Karpas-422 (cell line): ENCODE measurements at places on chromosomes 6 and 20.

DNA sequence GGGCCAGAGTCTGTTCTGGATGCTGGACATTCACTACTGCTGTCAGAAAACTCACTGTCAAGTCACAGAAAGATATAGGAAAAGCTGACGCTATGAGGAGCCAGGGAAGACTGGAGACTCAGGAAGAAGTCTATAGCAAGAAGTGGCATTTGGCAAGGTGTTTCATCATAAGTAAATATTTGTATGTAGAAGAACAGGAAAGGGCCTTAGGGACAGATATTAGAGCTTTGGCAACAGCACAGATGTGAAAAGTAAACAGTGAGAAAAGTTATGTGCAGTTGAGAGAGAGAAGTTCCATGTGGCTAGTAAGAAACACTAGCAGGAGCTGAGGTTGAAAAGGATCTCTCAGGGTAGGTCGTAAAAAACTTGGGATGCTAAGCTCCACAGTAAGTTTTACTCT, 868.9 kb downstream of the PHF3 start:
- no peak for DNase-seq

DNA sequence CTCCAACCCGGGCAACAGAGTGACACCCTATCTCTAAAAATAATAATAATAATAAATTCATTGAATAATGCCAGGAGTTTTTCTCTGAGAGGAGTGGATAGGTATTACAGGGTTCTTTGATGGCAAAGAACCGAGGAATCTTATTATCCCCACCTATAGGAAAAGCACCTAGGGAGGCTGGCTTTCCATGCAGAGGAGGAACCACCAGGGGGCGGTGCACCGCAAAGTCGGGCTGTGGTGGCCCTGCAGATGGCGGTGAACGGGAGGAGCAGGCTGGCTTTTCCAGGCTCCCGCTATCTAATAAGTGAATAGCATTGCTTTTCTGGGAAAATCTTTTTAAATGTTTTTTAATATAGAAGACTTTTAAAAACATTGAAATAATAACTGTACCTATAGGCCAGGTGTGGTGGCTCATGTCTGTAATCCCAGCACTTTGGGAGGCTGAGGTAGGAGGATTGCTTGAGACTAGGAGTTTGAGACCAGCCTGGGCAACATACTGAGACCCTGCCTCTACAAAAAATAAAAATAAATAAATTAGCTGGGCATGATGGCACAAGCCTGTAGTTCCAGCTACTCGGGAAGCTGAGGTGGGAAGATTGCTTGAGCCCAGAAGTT, 864.2 kb downstream of the KIF16B start:
- DNase-seq = peak; percentile 79

- DNase-seq = no peak
These were observed 30.4 kb downstream of the HLA-DPB1 start for GRCh38 chr6:33105916-33106871.

DNA sequence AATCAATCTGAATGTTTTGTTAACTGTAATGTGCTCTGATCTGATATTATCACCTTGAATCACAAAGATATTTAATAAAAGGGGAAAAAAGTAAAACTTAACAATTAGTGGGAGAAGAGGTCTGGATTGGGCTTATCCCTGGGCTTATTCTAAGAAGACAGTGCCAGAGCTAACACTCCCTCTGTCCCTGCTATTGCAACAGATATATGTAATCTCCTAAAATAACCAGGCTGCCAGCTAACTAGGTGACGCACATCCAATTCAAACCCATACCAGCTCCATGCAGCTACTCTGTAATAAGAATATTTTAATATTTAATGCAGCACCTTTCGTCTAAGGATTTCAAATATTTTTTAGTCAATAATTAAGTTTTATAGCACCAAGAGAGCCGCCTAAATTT, 330.1 kb upstream of the MARCKS start:
- DNase-seq = no peak

DNA sequence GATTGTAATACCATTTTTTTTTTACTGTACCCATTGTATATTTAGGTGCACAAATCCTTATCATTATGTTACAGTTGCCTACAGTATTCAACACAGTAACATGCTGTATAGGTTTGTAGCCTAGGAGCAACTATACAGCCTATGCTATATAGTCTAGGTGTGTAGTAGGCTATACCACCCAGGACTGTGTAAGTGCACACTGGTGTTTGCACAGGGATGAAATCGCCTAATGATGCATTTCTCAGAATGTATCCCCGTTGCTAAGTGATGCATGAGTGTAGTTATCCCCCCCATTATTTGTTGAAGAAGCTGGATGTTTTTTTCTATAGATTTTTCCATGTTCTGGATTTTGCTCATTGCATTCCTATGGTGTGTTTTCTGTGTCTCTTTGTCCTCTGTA, 12.9 kb downstream of the RALY start:
- no peak for DNase-seq

DNA sequence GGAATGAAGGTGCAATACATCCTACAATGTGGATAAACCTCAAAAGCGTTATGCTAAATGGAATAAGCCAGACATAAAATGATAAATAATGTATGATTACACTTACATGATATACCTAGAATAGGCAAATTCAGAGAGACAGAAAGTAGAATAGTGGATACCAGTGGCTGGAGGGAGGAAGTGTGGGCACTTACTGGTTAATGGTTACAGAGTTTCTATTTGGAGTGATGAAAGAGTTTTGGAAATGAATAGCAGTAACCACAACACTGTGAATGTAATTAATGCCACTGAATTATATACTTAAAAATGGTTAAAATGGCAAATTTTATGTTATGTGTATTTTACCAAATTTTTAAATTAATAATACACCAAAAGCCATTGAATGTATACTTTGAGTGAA, 71.4 kb upstream of the CST7 start:
- DNase-seq = no peak

DNA sequence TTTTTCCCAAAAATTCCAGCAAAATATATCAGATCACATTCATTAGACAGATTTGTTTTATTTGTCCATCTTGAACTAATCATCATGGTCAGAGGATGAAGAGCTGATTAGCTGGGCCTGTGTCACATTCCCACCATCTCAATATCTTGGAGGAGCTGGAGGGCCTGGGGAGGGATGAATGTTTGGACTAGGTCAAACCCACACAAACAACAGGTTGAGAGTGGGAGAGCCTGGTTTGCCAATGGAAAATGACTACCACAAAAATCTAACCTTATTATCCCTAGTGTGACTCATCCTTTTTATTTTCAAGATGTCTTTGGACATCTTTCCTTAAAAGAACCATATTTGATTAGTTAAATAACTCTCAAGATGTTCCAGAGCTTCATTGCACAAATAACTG, 242.4 kb downstream of the OGFRL1 start:
- no peak for DNase-seq

DNA sequence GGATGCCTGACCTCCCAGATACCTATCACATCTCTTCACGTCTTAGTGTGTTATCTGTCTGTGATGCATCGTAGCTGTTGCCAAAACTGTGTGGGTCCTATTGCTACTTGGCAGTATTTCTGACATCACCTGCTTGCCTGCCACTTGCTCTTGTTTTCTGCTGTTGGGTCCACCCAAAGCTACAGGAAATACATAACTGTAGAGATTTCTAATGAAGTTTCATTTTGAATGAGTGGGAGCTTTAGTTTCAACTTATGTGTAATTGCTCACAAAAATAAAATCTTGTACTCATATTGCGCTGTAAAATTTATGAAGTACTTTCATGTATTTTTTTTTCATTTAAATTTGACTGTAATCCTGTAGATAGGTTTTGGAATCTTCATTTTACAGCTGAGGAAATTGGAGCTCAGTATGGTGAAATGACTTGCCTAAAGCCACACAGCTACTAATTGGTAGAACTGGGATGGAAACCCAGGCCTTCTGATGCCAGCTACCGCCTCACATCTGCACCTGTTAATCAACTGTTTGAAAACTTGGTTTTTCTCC, 113.6 kb upstream of the MAN1A1 start:
- DNase-seq = no peak

- DNase-seq = no peak
These were observed 202.6 kb downstream of the PLCB1 start for GRCh38 chr20:8334641-8335040.

GRCh38 chr6:166554316-166554715, 32.2 kb downstream of the RAMACL start:
- no peak for DNase-seq

GRCh38 chr20:35849706-35850105, 77.9 kb downstream of the PHF20 start:
- no peak for DNase-seq

- no peak for DNase-seq
These were observed 389.4 kb upstream of the NRSN1 start for GRCh38 chr6:23736577-23736976.

DNA sequence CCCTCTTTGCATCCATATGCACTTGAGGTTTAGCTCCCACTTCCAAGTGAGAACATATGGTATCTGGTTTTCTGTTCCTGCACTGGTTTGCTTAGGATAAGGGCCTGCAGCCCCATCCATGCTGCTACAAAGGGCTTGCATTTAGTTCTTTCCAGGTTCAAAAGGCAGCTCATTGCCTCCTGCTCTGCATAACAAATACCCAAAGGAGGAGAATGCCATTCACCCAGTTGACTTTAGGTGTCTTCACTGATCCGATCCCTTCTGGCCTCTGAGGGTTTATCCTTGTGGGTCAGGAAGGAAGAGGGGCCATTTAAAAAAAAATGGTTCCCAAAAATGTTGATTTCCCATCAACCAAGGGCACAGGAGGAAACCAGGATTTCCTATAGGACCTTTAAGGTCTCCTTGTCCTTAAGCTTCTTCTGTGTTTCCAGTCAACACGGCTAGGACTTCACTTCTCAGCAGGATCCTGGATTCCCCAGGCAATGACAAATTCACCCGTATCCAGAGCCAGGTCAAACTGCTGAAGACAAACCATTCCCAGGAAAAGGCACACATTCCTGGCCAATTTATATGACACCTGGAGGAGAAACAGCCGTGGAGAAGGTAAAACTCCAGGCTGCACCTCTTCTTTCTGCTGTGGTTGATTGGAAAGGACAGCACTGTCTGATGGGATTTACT, 447.7 kb upstream of the CDH4 start:
- no peak for DNase-seq

- no peak for DNase-seq
These were observed 42.4 kb downstream of the PMEPA1 start for GRCh38 chr20:57667388-57667787.

DNA sequence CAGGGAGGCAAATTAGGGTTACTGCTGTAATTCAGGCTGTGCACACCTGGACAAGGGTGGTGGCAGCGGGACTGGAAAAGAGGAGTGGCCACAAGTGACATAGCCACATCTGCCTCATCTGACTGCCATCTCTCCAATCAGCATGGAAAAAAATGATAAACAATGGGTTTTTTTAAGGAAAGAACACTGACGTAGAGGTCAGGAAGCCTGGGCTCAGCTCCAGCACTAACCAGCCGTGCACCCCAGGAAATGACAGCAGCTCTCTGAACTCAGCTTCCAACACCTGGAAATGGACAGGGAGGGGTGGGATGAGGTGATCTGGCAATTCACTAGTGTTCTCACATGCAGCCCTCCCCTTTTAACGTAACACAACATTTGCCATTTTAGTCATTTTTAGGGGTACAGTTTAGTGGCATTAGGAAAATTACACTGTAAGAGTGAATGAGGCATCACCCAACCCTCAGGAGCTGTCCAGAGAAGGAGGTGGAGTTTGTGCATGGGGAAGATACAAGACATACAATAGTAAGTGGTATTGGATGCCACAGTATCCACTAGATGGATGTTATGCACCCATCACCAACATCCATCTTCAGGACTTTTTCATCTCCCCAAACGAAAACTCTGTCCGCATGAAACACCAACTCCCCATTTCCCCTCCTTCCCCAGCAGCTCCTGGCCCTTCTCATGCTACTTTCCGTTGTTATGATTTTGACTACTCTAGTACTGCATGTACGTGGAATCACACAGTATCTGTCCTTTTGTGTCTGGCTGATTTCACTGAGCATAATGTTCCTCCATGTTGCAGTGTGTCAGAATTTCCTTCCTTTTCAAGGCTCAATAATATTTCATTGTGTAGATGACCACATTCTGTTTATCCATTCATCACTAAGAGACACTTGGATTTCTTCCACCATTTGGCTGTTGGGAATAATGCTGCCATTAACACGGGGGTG, 215.5 kb upstream of the ECI2 start:
- no peak for DNase-seq

DNA sequence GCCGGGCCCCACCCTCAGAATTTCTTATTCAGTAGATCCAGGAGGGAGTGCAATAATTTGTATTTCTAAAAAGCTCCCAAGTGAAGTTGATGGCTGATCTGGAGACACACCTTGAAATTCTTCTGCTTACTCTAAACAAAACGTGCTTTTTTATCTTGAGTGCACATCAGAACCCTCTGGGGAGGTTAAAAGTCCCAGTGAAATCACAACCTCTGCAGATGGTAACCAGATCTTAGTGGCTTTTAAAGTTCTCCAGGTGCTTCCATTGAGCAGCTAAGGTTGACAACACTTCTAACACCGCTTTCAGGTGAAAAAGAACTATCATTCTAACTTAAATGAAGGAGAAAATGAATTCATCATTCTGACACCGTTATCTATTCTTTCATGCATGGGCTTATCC, 45.6 kb upstream of the ESR1 start:
- DNase-seq = peak; percentile 81

- no peak for DNase-seq
These were observed 135.1 kb downstream of the TMEM242 start for GRCh38 chr6:157188213-157188612.

DNA sequence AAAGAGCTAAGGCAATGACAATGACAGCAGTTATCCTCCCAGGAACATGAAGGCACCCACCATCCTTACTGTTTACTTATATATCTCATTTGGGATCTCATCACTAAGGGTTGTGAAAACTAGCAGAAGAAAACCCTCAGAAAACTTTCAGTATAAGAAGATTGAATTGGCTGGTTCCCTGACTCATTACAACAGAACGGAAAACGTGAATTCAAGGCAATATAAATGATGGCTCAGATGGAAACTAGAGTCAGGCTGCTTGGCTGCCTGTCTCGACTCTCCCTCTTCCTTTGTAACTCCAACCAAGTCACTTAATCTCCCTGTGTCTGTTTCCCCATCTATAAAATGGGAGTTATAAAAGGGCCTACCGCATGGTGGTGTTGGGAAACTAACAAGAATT, 387.1 kb upstream of the JARID2 start:
- DNase-seq = no peak

- DNase-seq = peak; percentile 92
These were observed 50.2 kb downstream of the TMEM242 start for GRCh38 chr6:157272866-157273755.

GRCh38 chr6:167851370-167851952, 24.8 kb downstream of the AFDN start:
- DNase-seq = no peak

DNA sequence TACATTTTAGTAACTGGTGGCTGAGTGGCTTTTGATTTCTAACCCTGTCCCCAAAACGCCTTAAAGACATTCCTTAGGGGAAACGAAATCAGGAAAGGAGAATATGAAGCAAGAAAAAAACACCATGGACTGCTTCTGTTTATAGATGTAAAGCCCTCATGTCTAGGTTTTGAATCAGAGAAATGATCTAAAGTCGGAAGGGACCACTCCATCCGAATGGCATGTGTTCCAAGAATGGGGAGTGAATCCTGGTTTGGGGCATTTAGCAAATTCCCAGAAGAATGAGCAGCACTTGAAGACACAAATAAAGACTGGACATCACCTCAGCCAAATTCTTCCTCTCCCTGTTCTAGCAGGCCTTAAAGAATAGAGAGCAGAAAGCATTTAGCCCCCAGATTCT, 65.6 kb downstream of the CAP2 start:
- no peak for DNase-seq
